ENCODE measurements at places on chromosomes 4 and X. TPM values are rescaled to one million over a fixed set of nuclear protein-coding genes. Genes with fewer than 3 reads are reported as not detected.

The TMPRSS11B gene
- not detected for total RNA-seq

The ZNF674 gene
- total RNA-seq: 5.9 TPM

The ATP1B4 gene
- total RNA-seq: not detected

DNA sequence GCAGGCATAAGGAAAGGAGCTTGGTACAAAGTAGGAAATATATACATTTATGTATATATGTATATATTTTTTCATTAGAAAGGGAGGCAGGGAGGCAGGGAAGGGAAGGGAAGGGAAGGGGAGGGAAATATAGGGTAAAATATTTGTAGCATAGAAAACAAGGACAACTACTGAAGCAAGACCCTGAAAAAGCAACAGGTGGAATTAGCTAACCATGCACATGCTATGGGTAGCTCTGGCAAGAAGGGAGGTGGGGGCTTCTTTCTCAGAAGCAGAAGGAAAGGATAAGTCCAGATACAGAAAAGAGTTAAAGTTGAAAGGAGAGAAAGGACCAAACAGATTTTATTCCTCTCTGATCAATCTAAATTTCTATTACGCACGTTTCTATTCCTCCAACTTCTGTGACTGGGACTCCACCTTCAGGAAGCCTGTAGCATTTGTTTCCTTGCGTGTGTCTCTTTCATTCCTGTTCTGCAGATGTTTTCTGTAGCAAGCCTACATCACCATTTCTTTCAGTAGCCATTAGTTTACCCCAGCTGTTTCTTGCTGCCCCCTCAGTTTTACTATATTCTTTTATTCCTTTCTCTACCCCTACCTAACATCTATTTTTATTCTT lies 82.9 kb downstream of the OR13H1 start:
- no peaks in the 10 kb centered on the region for H3K4me1 ChIP-seq
- no peaks in the 10 kb centered on the region for H3K27me3 ChIP-seq
- no peak for DNase-seq
- no peak overlapping the region for H3K27ac ChIP-seq
- no peak overlapping the region for H3K4me3 ChIP-seq

DNA sequence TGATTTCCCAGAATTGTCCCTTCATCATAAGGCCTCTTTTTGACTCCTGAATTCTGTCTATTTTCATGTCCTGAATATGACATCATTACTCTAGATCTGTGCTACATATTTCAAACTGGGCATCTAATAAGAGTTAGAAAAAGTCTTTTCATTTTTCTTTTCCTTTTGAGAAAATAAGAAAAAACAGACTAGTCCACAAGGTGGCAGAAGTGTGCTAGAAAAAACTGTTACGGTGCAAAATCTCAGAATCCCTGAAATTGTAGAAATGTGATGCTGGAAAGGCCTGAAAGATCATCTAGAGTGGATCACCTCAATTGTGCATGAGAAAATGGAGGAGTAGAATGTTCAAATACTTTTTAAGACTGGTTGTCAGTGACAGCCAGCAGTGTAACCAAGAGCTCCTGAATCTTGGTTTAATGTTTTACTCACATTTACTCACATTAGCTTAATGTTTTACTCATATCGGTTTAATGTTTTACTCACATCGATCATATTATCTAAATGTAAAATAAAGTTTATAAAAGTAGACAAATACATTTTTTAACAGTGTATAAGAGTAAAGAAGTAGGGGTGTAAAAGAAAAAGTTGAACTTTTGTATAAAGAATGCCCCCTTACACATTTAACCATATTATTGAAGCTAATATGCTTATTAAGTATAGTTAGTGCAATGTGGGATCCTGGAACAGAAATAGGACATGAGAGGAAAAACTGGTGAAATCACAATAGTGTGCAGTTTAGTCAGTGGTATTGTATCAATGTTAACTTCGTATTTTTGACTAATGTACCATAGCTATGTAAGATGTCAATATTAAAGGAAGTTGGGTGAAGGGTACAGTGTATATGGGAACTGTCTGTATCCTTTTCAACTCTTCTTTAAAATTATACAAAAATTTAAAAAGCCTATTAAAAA lies 15.2 kb downstream of the ASB11 start:
- H3K27ac ChIP-seq: peak overlapping the region; percentile 36
- H3K27me3 ChIP-seq: no peaks in the 10 kb centered on the region
- no peak for DNase-seq
- no peak overlapping the region for H3K4me3 ChIP-seq
- no peaks in the 10 kb centered on the region for H3K36me3 ChIP-seq

DNA sequence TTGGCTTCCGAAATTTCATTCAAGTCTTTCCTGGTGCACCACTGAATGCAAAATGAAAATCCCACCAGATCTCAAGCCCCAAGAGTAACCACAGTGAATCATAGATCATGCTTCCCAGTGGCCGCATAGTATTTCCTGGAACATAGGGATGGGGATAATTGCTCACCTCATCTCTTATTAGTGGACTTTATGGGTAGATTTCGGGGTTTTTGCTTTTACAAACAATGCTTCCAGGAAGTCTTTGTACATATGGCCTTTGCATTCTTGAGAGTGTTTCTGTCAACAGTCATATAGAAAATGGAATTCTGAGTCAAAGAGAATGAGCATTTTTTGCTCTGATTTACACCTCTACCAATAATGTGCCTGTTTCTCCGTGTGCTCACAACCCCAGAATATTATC lies 53.4 kb downstream of the PPEF2 start:
- H3K4me1 ChIP-seq: no peaks in the 10 kb centered on the region
- no peak for DNase-seq
- H3K27ac ChIP-seq: no peak overlapping the region
- H3K27me3 ChIP-seq: no peaks in the 10 kb centered on the region
- H3K4me3 ChIP-seq: no peak overlapping the region
- H3K36me3 ChIP-seq: no peaks in the 10 kb centered on the region

- H3K36me3 ChIP-seq: no peaks in the 10 kb centered on the region
- no peaks in the 10 kb centered on the region for H3K4me1 ChIP-seq
- DNase-seq: no peak
- H3K27me3 ChIP-seq: no peaks in the 10 kb centered on the region
- no peak overlapping the region for H3K4me3 ChIP-seq
- H3K27ac ChIP-seq: no peak overlapping the region
These were observed 136.1 kb upstream of the MID1 start for GRCh38 chrX:10756441-10756840.

DNA sequence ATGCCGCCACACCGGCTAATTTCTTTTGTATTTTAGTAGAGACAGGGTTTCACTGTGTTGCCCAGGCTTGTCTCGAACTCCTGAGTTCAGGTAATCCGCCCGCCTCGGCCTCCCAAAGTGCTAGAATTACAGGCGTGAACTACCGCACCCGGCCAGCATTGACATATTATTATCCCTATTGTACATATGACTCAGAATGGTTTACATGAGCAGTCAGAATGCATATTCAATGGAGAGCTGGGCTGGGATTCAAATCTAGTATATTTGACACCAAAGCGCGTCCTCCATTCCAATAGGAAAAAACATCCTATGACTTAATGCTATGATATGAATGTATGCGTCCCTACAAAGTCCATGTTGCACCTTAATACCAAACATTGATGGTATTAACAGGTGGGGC lies 281.4 kb downstream of the CAMK2D start:
- H3K27me3 ChIP-seq: no peaks in the 10 kb centered on the region
- no peak overlapping the region for H3K27ac ChIP-seq
- no peaks in the 10 kb centered on the region for H3K4me1 ChIP-seq
- H3K4me3 ChIP-seq: no peak overlapping the region
- no peaks in the 10 kb centered on the region for H3K36me3 ChIP-seq

GRCh38 chr4:189765301-189765700 lies 175.4 kb upstream of the FRG1 start:
- no peaks in the 10 kb centered on the region for H3K27me3 ChIP-seq
- H3K4me1 ChIP-seq: no peaks in the 10 kb centered on the region
- H3K36me3 ChIP-seq: no peaks in the 10 kb centered on the region
- DNase-seq: no peak

DNA sequence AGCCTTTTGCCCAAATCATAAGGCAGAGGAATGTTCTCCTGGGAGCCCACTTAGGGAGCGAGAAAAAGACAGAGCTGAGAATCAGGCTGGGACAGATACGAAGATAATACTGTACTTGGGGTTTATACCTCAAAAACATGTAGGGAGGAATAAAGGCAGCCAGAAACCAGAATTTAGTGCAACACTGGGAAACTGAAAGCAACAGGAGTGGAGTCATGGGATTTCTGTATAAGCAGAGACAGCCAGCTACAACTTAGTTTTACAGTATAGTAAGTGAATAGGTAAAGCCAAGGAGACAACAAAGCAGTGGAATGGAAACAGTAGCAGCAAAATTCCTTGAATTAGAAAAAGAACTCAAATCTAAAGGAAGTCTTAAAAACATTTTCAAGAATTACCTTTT lies 413.2 kb downstream of the FAT4 start:
- no peaks in the 10 kb centered on the region for H3K27me3 ChIP-seq
- peaks cover 9% of the 10 kb centered on the region for H3K4me1 ChIP-seq
- H3K4me3 ChIP-seq: no peak overlapping the region
- H3K36me3 ChIP-seq: no peaks in the 10 kb centered on the region

DNA sequence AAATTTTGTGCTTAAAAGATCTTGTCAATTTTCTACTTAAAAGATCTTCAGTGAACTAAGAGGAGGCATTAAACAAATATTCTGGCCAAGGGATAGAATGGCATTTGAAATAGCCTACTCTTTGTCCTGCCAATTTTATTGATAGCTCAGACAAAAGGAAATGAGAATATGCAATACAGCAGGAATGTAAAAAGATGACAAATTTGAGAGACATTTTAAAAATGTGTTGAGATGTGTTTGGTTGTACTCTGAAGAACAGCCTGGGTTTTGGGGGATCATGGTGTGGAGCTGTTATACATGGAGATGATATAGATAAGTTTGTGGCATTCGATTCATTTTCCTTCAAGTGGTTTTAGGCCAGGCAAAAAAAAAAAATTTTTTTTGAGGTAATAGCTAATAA lies 11.6 kb upstream of the MAD2L1 start:
- no peak for DNase-seq
- H3K4me1 ChIP-seq: no peaks in the 10 kb centered on the region
- H3K27ac ChIP-seq: no peak overlapping the region
- H3K27me3 ChIP-seq: no peaks in the 10 kb centered on the region
- no peak overlapping the region for H3K4me3 ChIP-seq
- H3K36me3 ChIP-seq: no peaks in the 10 kb centered on the region

DNA sequence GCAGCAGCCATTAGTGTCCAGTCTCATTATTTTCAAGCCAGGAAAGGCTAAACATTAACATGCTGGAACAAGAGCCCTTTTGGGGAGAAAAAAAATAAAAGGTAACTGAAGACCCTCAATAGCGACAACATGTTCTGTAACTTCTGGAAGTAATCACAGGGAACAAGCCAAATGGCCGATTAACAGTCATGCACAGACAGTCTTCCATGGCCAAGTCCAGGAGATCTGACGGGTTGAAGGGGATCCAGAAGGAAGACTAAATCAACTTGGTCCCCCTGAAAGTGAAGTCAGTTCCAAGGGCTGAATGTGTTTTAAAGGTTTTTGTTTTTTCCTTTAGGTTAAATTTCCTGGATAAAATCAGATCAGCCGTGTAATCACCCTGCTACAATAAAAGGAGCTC lies 52.5 kb downstream of the LNX1 start:
- no peaks in the 10 kb centered on the region for H3K27me3 ChIP-seq
- H3K4me1 ChIP-seq: peaks cover 6% of the 10 kb centered on the region
- DNase-seq: no peak

DNA sequence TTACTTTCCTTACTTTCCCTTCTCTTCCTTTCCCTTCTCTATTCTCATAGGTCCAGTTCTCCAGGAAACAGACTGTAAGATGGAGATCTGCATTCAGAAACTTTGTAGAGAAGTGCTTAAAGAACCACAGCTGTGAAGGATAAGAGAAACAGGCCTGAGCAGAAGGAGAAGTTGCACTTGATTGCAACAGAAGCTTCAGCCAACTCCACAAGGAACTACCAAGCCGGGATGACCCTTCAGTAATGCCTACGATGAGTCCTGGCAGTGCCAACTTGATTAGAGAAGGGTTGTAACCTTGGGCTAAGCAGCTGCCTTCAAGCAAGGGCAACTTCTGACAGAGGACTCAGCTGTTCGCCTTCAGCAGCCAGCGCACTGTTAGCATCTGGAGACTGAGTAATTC lies 413.3 kb upstream of the RASGEF1B start:
- H3K4me3 ChIP-seq: no peak overlapping the region
- H3K4me1 ChIP-seq: no peaks in the 10 kb centered on the region
- H3K36me3 ChIP-seq: no peaks in the 10 kb centered on the region

DNA sequence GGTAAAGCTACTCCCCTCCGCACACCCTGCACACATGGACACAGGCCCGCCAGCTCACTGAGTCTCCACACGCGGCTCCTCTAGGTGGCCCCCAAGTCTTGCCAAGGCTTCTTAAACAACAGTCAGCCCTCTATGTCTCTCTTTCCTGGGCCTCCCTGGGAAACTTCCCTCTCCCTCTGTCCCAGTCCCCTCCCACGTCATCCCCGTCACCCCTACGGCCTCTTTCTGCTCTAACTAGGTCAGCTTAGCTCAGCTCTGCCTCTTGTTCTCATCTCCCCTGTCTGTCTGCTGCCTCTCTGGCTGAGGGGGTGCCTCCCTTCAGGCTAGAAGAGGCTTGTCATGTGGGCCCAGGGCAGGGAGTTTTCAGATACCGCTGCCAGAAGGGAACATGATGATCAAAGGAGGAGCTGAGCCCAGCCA lies 38.8 kb downstream of the SEPTIN6 start:
- DNase-seq: no peak
- no peaks in the 10 kb centered on the region for H3K4me1 ChIP-seq
- no peak overlapping the region for H3K4me3 ChIP-seq
- no peaks in the 10 kb centered on the region for H3K36me3 ChIP-seq

- no peak overlapping the region for H3K27ac ChIP-seq
- no peak for DNase-seq
- H3K4me1 ChIP-seq: no peaks in the 10 kb centered on the region
These were observed 25.4 kb upstream of the VSIG1 start for GRCh38 chrX:108019382-108019875.

DNA sequence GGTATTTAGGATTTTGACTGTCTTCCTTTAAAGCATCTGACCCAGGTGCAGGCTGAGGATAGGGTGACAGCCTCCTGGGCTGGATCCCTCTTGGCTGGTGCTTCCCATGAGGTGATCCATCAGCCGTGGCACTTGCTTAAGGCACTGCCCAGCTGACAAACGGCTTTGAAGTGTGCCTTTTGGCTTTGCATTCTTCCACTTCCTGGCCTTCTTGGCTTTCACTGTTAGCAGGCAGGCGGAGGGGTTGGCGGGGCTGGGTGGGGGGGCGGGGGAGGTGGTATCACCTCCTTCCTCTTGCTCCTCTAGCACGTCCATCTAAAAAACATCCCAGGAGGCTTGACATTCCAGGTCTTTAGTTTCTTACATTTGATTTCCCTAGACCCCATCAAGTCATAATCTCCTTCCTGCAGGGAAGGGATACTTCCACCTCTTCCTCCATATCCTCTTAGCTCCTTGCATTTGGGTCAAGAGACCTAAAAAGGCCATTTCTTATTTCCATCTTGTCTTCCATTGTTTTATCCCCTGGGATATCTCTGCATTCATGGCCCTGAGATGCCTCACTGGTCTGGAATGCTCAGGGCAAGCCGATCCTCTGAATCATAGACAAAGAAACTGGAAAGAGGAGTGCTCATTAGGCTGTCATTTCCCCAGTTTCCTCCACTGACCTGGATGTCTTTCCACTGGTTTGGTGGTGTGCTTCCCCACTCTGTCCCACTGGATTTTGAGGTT lies 11.3 kb upstream of the APLN start:
- no peak overlapping the region for H3K4me3 ChIP-seq
- no peak for DNase-seq

Data from upper lobe of right lung (tissue), 1 donor.